Left colon (tissue), 2 donors: ENCODE measurements at places on chromosomes 11 and 22.

GRCh38 chr11:64971421-64972233 lies at the start of gene MAJIN:
Gene MAJIN, minus strand, starts transcription at chr11:64972108. Its CDS starts 12,703 bp downstream, at chr11:64959405.
- peak; percentile 92 for DNase-seq

DNA sequence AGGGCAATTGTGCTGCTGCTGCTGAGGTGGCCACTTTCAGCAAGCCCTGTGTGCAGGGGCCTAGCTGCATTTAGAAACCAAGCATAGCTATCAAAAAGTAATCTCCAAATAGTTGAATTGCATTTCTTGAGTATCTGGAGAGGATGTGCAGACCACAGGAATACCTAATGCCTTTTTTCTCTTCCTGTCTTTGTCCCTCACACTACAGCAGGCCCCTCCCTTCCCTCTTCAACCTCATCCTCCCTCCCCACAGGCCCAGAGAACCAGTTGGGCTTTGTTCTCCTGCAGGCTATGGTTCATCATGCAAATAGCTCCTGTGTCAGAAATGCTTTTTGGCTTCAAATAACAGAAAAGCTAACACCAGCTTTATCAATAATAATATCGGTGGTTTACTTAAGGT lies 47.7 kb downstream of the DKK3 start:
- DNase-seq, result no peak

- DNase-seq, result no peak
These were observed 938 bp downstream of the SHISAL1 start for GRCh38 chr22:44311855-44312170.

DNA sequence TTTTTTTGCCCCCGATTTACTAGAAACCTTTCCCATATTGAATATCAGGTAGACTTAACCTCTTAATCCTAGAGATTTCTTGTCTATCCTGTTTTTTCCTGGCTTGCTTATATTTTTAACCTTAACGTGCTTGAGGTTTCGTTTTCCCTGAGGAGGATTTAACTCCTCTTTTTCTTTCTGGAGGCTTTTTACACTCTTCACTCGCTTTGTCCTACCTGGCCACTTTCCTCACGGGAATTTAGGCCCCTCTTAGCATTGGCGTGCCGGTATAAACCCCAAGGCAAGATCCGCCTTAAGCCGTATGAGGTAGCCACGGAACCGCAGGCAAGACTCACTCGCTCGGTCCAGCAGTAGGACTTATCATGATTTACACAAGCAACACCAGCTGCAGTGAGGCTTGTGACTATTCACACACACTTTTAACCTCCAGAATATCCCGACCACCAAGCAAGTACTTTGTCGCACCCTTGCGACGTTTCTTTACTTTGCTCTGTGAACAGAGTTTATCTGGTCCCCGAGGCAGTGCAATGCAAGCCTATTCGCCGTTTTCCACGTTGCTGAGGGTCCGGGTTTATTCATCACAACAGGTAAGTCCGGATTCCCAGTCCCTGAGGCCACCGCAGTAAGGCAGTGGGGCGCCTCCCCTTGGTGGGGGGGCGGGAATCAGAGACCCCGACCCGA lies 20.6 kb upstream of the ALDH3B2 start:
- no peak for DNase-seq

DNA sequence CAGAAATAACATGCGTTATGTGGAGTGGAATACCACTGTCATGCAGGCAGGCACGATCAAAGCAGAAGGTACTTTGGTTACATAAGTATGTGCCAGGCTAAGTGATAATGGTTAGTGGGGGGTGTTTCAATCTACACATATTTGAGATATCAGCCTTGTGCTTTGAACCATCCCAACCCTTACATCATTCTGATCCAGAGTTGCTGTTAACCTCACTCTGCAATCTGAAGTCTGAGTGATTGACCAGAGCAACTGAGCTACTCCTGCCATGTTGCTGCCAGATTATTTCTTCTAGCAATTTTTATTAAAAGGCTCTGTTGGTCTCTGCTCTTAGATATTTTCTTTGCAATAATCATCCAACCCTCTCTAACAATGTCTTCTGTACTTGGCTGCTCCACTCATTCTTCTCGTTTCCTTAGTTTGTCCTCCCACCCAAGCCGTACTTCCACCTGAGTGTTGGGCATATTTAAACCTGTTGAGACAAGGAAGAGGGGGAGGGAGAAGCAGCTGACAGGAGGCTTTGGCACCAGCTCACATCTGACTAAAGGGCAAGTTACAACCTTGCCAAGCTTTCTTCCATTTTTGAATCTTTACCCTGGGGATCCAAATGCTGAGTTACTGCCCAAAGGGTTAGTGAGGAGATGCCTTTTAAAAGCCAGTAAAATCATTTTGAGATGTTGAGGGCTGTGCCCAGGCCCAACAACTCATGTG lies 114.1 kb upstream of the SESN3 start:
- no peak for DNase-seq

GRCh38 chr11:44310463-44311272 lies 729 bp upstream of the ALX4 start:
- DNase-seq, result no peak

DNA sequence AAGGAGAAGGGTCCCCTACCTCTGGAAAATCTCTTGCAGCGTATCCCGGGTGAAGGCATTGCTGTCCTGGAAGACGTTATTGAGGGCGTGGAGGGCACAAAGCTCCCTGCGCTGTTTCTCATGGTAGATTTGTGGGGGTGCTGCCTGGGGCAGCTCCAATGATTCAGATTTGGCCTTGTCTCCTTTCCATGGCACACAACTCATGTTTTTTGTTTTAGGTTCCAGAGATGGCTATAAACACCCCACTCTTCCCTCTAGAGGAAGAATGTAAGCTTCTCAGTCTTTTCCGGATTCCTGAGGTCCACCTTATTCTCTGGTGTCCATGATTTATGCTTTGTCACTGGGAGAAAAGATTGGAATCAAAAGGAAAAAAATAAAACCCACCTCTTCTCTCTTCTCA lies 959 bp downstream of the JOSD1 start:
- DNase-seq, result no peak

GRCh38 chr22:47784991-47785390 lies 1022.5 kb downstream of the TBC1D22A start:
- DNase-seq, result no peak

DNA sequence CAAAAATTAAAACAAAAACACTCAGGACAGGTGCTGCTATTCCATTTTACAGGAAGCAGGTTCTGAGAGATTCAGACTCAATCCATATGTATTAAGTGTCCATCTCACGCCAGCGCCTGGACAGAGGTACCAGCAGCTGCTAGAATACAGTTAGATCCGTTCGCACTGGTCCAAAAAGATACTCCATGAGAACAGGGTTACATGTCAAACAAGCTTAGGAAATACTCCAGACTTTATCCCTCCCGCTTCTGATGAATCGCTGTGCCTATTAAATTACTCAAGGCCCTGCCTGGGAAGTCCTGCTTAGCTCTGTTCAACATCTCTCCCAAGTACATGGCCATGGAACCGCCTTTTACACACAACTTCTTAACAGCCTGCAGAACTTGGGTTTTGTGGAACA lies 50.2 kb upstream of the SLC35C1 start:
- DNase-seq, result no peak

DNA sequence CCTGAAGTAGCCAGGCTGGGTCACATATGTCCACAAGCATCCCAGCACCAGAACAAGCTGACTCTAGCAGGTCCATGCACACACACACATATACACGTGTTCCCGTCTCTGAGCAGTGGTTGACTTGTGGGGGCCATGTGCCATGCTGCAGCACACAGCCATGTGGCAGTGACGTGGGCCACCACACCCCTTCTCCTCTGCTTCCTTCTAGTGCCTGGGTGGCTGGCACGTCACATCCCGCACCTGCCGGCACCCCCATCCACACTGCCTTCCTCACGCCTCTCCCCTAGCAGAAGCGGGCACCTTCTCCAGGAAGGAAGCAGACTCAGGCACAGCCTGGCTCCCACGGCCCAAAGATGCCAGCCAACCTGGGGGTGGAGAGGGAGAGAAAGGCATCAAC lies 9.5 kb downstream of the SYT7 start:
- DNase-seq, result no peak

DNA sequence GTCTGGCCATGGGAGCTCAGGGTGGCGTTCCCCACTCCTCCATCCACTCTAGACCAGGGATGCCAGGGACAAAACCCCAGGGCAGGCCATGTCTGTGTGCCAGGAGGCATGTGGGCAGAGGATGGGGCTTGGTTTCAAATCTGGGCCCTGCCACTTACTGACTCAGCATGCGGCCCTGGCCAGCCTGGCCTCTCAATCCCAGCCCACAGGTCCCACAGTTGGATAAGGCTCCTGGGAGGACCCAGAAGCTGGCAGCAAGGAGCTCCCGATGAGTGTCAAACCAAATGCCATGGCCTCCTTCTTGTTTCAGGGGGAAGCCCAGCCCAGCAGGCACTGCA lies 1290.4 kb downstream of the BRD1 start:
- DNase-seq, result no peak

GRCh38 chr11:74755395-74755995 lies 6.8 kb downstream of the RNF169 start:
- no peak for DNase-seq

- no peak for DNase-seq
These were observed 130.4 kb downstream of the ADAMTS15 start for GRCh38 chr11:130578738-130579368.

GRCh38 chr22:45212306-45212709 lies 28.4 kb downstream of the KIAA0930 start:
- peak; percentile 53 for DNase-seq

DNA sequence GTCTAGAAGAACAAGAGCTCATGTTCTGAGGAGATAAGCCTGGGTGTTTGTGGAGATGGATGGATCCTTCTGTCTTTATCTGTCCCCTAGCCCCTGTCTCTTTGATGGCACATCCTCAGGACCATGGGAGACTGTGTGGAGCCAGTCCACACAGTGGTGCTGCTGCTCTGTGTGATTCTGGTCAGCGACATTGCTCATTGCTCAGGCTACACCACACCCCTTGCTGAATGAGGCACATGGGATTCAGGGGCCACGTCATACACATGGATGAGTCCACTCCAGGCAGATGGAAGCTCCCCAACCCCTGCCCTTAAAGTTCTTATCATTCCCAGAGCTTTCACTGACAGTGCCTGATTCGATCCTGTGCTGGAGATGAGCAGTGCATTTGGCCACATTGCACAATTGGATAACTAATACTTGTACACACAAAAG lies 222.2 kb downstream of the NAV2 start:
- DNase-seq, result no peak

GRCh38 chr11:128685402-128686020 lies 8.4 kb upstream of the FLI1 start:
- DNase-seq, result no peak

DNA sequence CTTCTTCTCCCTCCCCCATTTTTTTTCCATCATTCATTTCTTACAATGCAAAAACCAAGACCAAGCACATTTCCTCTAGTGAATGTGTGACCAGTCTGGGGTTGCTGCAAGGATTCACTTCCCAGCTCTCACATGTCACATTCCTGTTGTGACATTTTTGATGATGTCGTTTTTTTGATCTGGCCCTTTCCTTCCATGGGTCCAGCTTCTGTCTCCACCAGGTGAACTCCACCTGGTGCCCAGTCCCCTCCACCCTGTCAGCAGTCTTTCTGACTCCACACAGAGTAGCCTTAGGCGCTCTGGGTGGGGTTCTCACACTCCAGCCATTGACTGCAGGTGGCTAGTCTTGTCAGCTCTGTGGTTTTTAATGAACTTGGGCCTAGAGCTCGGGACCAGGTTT lies 15.6 kb downstream of the PANX1 start:
- no peak for DNase-seq

GRCh38 chr11:87545858-87546257 lies 508.1 kb downstream of the TMEM135 start:
- DNase-seq, result no peak

DNA sequence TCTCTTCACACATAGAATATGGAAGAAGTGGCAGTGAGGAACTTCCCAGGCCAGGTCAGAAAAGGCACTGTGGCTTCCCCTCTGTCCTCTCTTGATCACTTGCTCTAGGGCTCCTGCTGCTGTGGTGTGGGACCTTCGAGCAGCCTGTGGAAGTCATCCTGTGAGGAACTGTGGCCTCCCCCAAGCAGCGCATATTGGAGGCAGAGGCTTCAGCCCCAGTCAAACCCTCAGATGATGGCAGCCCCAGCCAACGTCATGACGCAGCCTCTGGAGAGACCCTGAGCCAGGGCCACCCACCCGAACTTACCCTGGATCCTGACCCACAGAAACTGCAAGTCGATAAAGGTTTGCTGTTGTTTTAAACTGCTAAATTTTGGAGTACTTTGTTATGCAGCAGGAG lies 444.9 kb downstream of the TBC1D22A start:
- no peak for DNase-seq

DNA sequence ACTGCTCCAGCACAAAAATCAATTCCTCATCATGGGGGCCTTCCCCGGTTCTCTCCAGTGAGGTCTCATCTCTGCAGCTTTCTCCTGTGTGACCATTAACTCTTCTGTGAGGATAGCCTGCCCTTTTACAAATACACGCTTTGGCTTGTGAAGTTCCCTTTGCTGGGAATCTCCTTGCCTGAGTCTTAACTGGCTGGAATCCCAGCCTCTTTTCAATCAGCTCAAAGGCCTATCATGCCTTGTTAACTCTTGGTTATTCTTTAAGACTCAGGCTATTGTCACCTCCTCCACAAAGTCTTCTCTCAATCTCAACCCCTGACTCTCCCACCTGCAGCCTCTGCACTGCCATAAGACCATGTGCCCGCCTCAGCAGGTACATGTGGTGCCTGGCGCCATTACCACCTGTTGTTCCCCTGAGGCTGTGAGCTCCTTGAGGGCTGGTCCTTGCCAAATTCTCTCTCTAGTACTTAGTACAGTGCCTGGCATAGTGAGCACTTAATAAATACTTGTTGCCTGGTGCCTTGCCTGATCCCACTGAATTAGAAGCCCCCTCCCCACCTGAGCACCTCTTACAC lies 128.2 kb downstream of the ST3GAL4 start:
- DNase-seq, result no peak

GRCh38 chr11:38687008-38687407 lies 2089.0 kb upstream of the RAG2 start:
- DNase-seq, result no peak

GRCh38 chr22:20389288-20389687 lies 4.7 kb upstream of the ZNF74 start:
- DNase-seq, result no peak

DNA sequence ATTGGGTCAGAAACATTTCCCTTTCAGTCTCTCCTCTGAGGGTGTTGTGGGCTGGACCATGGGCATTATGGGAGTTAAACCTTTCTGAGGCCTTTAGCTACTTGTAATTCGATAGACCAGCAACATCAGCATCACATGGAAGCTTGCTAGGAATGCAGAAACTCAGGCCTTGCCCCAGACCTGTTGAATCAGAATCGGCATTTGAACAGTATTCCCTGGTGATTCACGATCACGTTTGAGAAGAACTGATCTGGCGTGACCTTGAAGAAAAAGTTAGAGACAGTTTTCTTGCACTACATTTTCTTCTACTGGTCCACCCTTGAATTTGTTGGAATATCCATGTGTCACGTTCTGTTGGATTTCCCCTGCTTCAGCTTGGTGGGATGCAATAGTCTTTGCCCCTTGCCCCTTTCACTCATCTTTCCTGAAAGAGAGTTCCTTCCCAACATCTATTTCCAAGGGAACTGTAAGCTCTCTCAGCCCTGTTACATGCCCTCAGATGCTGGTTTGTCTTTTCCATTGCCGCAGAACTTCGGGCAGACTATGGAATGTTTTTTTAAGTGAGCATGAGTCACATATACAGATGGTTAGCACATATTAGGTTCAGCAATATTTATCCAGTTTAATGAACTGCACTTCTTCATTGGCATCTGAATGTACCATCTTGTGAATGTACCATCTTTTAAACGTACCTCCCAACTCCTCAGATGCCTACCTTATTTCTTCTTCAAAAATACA lies 23.9 kb downstream of the EHF start:
- DNase-seq, result no peak
